Right lobe of liver (tissue), 6 donors: ENCODE measurements at places on chromosomes 2 and 18. TPM values are rescaled to one million over a fixed set of nuclear protein-coding genes. Genes with fewer than 3 reads are reported as not detected.

Gene TEKT4
- not detected for total RNA-seq

DNA sequence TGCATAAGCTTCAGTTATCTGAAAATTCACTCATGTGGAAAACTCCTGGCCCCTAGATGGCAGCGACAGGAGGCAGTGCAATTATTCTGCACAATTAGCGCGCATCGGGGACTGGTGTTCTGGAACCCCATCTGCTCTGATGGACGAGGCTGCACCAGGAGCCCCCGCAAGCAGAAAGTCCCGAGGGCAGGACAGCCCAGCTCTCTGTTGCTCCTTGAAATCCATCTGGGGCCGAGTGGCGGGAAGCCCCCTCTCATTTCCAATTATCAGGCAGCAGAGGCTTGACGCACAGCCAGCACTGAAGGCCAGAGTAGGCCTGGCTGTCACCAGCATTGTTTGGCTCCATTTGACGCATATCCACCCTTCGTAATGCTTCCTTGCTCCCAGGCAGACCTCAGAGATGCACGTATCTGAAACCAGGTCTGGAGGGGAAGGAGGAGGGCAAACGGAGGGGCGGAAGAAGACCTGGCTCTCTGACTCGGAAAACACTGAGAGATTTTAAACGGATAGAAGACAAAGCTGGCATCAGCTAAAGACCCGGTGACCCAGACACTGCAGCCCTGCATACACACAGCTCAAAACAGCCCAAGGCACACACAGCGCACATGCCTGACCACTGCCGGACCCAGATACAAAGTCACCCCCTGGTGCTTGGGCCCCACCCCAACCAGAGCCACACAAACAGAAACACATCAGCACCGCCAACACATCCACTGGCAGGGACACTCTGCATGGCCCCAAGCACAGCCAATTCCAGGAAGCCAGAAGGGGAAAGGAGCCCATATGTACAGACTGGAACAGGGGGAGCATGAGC, 69.8 kb downstream of the TNS1 start:
- no peaks in the 10 kb centered on the region for H3K36me3 ChIP-seq
- H3K27me3 ChIP-seq = no peaks in the 10 kb centered on the region
- no peak overlapping the region for H3K4me3 ChIP-seq
- H3K27ac ChIP-seq = peak overlapping the region; percentile 97
- peaks cover 88% of the 10 kb centered on the region for H3K4me1 ChIP-seq

DNA sequence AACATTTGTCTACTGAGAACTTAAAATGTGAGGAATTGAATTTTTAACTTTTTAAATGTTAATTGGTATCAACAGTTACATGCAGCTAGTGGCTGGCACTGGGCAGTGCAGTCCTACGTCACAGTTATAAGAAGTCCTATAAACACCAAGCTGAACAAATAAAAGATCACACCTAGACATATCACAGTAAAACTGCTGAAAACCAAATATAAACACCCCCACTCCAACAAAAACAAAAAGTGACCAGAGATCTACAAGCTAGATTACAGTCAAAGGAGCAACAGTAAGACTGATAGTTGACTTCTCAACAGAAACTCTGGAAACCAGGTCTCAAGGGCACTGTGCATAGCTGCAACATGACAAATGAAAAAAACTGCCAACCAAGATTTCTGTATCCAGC, 19.4 kb downstream of the TLK1 start:
- DNase-seq = no peak
- no peaks in the 10 kb centered on the region for H3K36me3 ChIP-seq
- no peak overlapping the region for H3K4me3 ChIP-seq
- H3K27ac ChIP-seq = no peak overlapping the region

Gene FAM168B
- 32.9 TPM for total RNA-seq

DNA sequence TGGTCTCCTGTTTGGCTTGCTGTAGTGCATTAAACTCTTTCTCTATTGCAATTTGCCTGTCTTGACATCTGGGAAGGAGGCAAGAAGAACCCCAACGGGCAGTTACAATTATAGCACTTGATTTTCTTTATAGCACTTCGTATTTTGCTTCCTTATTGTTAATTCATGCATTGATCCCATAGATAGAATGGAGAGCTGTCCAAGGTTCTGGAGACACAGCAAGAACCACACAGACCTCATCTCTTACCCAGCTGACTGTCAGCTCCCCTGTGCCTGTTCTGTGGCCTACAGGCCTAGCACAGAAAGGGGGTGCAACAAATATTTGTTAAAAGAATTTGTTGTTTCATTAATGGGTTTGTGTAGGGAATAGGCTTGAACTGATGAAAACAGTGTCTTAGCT, 194.3 kb downstream of the GALNT1 start:
- no peak for DNase-seq
- no peaks in the 10 kb centered on the region for H3K27me3 ChIP-seq
- H3K36me3 ChIP-seq = no peaks in the 10 kb centered on the region
- no peak overlapping the region for H3K27ac ChIP-seq
- H3K4me3 ChIP-seq = no peak overlapping the region

GRCh38 chr2:228527197-228527881, 345.9 kb upstream of the SPHKAP start:
- no peaks in the 10 kb centered on the region for H3K27me3 ChIP-seq
- no peak overlapping the region for H3K27ac ChIP-seq
- no peak overlapping the region for H3K4me3 ChIP-seq
- H3K4me1 ChIP-seq = no peaks in the 10 kb centered on the region
- DNase-seq = no peak
- H3K36me3 ChIP-seq = no peaks in the 10 kb centered on the region
